ENCODE measurements at places on chromosomes 7 and 10.

GRCh38 chr7:102926783-102927140 is 14.0 kb downstream of the LRRC17 start:
- DNase-seq: no peak

- DNase-seq: no peak
These were observed 32.0 kb downstream of the WAC start for GRCh38 chr10:28564905-28565304.

- DNase-seq: no peak
These were observed 42.4 kb downstream of the XRCC2 start for GRCh38 chr7:152633504-152633903.

DNA sequence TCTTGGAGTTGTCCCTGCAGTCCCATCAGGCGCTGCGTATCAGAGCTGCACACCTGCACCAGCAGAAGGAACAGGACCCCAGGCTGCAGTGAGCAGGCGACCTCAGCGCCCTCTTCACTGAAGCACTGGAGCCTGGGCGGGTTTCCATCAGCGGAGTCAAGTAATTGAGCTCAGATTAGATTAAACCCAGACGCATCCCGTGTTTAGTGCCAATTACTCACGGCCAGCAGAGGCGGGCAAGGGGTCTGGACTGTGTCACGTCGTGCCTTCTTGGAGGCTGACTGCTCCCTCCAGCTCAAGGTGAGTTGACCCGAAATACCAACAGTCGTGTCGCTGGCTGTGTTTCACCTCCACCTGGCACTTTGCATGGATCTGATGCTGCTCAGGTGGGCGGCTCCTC is 123.6 kb downstream of the CXCL12 start:
- DNase-seq: no peak

DNA sequence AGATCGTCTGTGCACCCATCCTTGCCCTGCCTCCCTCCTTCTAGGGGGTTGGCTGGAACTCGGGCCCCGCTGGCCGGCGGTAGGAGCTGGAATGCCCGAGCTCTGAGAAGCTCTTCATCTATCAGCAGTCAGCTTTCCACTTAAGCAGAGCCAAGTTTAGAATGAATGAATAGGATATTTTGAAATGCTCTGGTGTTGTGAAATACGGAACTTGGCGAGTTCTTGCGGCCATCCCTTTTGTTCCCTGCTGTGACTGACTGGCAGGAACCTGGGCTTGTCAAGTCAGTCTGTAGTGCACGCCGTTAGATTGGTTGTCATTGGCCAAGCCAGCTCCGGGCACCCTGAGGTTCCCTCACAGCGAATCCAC is 33.3 kb downstream of the FOXK1 start:
- DNase-seq: peak; percentile 46

DNA sequence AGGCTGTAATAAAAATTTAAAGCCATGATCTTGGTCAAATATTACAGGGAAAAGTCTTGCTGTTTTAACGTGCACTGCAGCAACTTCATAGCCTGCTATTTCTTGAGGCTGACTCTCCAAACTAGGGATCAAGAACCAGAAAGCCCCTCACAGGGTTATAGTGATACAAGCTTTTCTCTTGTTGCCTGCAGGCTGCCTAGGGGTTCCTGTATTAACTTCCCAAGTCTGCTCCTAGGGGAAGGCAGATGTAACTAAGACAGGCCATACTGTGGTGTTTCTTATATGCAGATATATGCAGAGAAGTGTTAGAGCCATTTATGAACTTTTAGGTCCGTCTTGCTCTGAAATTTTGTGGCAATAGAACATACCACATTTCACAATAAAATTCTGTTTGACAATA is 175.7 kb downstream of the FOXP2 start:
- DNase-seq: no peak

All from CD4-positive, alpha-beta T cell treated with Interferon alpha-2 for 1 hour (primary cell).